ENCODE measurements at places on chromosomes 3 and 15. TPM values are rescaled to one million over a fixed set of nuclear protein-coding genes. Genes with fewer than 3 reads are reported as not detected.

The ROBO2 gene
- total RNA-seq = not detected

The CHCHD6 gene
- total RNA-seq = 16.5 TPM

The ACTR8 gene
- 36.1 TPM for total RNA-seq

The CHRFAM7A gene
- not detected for total RNA-seq

The SMCO1 gene
- not detected for total RNA-seq

The GABRA5 gene
- not detected for total RNA-seq

The NLGN1 gene
- under 0.01 TPM for total RNA-seq

The ZNF860 gene
- 4.0 TPM for total RNA-seq

The LYSMD2 gene
- 5.4 TPM for total RNA-seq

The C3orf49 gene
- not detected for total RNA-seq

The KNG1 gene
- total RNA-seq = not detected

The CFAP100 gene
- not detected for total RNA-seq

The SLC2A2 gene
- not detected for total RNA-seq

The ISL2 gene
- total RNA-seq = not detected

The COL7A1 gene
- total RNA-seq = 130 TPM

The COL6A6 gene
- not detected for total RNA-seq

The NTRK3 gene
- total RNA-seq = not detected

The TOMM70 gene
- 43.5 TPM for total RNA-seq

The P2RY13 gene
- not detected for total RNA-seq
